Activated CD4-positive, alpha-beta T cell treated with anti-CD3 and anti-CD28 coated beads, Interleukin-2, amount 10 ng/mL, durations not matched to agents 24 days and 14 days (primary cell): ENCODE measurements at places on chromosomes 7 and 10.
A peak's percentile ranks its signal among the peaks of the same experiment; 100 is the strongest.

DNA sequence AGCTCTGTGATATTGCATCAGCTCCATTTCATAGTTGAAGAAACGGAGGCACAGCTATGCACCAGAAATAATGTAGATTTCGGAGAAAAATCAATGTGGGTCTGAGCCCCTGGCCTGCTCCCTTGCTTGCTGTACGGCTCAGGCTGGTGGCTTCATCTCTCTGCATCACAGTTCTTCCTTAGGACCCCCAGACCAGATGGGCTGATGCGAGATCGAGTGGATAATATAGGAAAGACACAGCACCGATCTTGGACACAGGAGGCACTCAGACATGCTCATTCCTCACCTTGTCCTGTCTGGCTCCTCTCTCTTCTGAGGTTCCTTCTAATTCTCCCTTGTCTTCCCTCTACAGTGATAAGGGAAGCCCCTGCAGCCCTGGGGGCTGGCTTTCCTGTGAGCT, 365.9 kb upstream of the ZMIZ1 start:
- H3K27ac ChIP-seq: no peak overlapping the region
- peaks cover 3% of the 10 kb centered on the region for H3K27me3 ChIP-seq
- no peaks in the 10 kb centered on the region for H3K36me3 ChIP-seq
- no peak overlapping the region for H3K4me3 ChIP-seq

- H3K27ac ChIP-seq: peak overlapping the region; percentile 83
- H3K27me3 ChIP-seq: no peaks in the 10 kb centered on the region
- peak; percentile 78 for DNase-seq
- peaks cover 29% of the 10 kb centered on the region for H3K4me1 ChIP-seq
- peaks cover 23% of the 10 kb centered on the region for H3K36me3 ChIP-seq
These were observed 8.3 kb upstream of the SMKR1 start for GRCh38 chr7:129494041-129494440.

GRCh38 chr7:74272305-74273038, 16.7 kb upstream of the CLIP2 start:
- H3K4me3 ChIP-seq: no peak overlapping the region
- H3K27me3 ChIP-seq: peaks cover 6% of the 10 kb centered on the region
- DNase-seq: no peak
- H3K36me3 ChIP-seq: no peaks in the 10 kb centered on the region

DNA sequence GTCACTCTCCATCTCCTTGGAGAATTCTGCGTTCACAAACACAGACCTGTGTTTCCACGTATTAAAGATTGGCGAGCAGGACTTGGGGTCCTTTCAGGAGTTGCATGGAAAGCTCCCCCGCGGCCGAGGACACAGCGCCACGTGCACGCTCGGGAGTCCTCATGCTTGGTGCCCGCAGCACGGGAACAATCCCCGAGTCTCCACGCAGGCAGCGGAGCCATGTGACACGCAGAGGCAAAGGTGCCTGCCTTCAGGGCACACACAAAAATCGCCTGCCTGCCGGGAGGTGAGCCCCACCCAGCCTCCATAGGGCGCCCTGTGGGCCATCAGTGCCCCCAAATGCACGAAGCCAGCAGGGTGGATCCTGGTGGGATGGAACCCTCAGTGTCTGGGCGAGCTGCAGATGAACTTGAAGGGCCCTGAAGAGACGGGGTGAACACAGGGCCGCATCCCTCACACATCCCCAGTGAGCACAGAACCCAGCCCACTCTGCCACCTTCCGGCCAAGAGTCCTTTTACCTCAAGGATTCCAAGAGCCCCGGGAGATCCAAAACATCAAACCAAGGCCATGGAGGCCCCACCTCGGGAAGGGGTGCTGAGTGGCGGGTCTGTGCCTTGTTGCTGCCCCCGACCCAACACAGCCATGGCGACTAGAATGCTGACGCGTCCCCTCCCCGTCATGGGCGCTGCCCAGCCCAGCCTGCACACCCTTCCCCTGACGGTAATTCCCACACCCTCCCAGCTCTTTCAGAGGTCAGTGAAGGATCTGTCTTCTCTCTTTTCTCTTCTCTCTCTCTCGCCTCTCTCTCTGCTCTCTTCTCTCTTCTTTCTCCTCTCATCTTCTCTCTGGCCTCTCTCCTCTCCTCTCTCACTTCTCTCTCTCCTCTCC, 55.9 kb downstream of the CFAP46 start:
- H3K4me3 ChIP-seq: no peak overlapping the region
- no peaks in the 10 kb centered on the region for H3K4me1 ChIP-seq
- H3K27me3 ChIP-seq: no peaks in the 10 kb centered on the region
- H3K36me3 ChIP-seq: no peaks in the 10 kb centered on the region
- DNase-seq: no peak
